Activated T-helper 1 cell treated with anti-CD3 and anti-CD28 coated beads, Interleukin-12 subunit alpha, Interleukin-12 subunit beta, Interleukin-2, Interleukin-4 antibody, amounts not matched to agents 30 ng/mL and 10 ng/mL and 1 ng/mL, durations not matched to agents 14 hours and 24 hours and 36 hours (primary cell): ENCODE measurements at places on chromosomes 13 and 19. TPM values are rescaled to one million over a fixed set of nuclear protein-coding genes. Genes with fewer than 3 reads are reported as not detected.

DNA sequence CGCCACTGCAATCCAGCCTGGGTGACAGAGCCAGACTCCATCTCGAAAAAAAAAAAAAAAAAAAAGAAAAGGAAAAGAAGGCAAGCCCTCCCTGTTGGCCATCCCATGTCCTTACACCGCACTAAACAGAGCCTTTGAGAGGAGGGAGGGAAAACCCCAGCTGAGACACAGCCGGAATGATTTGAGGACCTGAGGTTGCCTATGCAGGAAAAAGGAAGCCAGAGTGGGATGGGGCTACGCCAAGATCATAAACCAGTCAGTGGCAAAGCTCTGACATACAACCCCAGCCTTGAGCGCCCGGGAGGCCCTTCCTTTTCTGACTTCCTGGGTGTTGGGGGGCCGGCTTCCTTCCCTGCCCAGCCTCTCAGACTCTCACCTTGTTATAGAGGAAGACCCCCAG is 12.5 kb upstream of the CHERP start:
- no peak for DNase-seq

- DNase-seq = no peak
Observed at GRCh38 chr19:42197375-42197817, 20.1 kb downstream of the DEDD2 start.

DNA sequence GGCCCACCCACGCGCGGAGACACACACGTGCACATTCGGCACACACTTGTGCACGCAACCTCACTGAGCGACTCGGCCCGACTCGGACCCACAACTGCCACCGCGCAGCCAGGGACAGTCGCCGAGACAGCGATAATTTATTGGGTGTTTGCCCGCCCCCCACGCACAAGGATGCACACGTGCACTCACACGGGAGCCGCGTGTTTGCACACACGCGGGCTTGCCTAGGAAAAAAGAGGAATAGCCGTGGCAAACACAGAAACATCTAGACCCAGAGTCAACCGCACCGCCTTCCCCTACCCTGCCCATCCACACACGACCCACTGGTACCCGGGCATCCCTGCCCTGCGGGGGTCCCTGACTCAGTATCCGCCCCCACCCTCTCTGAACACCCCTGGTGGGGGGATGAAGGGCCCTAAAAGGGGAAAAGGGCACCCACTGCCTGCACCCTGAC is 1.1 kb upstream of the SSBP4 start:
- DNase-seq = no peak

DNA sequence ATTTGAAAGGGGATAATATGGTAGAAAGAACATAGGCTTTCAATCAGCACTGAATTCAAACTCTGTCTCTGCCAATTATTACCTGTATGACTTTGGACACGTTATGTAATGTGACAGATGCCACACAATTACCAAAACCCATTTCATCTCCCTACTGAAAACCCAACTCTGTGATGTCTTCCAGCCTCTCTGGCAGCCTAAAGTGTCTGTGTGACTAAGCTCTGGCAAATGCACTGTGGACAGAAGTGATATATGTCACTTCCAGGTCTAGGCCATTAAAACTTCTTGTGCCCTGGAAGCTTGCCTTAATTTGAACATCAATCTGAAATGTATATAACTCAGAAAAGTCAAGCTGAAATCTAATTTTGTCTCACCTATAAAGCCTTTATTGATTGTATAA is 552.0 kb downstream of the RFC3 start:
- DNase-seq = no peak

DNA sequence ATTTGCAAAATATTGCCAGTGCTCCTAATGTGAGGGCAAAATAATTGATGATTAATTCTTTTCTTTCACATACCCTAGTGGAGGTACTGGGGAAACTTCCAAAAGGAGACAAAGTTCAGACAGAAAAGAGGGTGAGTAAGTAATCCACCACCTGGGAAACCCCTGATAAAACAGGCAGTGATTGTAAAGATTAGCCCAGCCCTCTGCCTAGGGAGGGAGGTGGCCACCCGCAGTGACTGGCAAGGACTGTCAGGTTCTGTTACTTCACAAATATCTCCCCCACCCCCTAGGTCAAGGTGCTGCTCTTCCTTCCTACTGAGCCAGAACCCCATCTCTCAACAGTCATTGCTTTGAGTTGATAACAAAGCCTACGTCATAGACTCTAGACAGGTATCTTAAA is 239.7 kb downstream of the DNAJC15 start:
- no peak for DNase-seq

DNA sequence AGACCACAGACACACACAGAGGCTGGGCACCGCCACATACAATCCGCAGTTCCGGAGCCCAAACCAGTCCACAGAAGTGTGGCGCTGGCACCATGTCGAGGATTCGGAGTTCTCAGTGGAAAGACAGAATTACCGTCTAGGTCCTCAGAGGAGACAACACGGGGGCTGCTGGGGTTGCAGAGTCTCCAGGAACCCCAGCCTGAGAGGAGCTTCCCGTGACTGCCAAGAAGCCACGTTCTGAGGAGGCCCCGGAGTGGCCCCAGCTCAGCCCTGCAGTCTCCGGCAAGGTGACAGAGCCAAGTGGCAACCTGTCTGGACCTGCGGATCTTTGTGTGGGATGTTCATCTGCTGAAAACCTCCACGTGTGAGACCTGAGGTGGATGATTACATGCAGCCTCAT is 7.3 kb upstream of the ADPRHL1 start:
- no peak for DNase-seq

- no peak for DNase-seq
Observed at GRCh38 chr13:83065108-83065507, 817.2 kb downstream of the SLITRK1 start.

DNA sequence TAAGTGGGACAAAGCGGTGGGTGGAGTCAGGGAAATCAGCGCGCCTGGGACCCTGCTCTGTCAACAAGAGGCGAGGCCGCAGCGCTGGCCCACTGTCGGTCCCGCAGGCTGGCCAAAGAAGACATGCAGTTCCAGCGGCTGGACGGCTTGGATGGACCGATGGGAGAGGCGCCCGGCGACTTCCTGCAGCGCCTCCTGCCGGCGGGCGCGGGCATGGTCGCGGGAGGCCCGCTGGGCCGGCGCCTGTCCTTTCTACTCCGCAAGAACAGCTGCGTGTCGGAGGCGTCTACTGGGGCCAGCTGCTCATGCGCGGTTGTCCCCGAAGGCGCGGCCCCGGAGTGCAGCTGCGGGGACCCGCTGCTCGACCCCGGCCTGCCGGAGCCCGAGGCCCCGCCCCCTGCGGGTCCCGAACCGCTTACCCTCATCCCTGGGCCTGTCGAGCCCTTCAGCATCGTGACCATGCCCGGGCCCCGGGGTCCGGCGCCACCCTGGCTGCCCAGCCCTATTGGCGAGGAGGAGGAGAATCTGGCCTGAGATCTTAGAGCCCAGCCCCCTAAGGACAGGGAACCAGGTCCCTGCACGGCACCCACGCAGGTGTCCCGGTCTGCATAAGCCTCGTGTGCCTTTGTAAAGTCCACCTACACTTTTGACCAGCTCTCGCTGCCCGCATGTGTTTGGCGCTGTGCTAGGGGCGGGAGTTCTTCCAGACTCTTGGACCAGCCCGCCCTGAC is 6.1 kb downstream of the BEST2 start:
- DNase-seq = peak; percentile 68

DNA sequence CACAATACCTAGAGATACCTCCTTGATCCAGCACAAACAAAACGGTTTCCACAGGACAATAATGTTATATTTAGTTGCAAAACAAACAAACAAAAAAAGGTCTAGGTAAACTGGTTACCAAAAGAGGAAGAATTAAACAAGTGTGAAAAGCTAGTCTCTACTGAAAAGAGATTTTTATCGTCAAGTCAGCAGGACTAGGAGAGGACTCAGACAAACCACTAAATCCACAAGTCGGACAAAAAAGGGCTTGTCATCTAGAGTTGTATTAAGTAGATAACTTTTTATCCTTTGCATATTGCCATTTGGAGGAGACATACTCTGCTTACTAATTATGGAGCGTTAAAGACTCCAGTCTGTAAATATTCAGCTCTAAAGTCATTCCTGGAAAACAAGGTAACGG is 9.9 kb upstream of the KPNA3 start:
- DNase-seq = no peak

GRCh38 chr13:44930963-44931623 is 58.2 kb downstream of the NUFIP1 start:
- DNase-seq = no peak

DNA sequence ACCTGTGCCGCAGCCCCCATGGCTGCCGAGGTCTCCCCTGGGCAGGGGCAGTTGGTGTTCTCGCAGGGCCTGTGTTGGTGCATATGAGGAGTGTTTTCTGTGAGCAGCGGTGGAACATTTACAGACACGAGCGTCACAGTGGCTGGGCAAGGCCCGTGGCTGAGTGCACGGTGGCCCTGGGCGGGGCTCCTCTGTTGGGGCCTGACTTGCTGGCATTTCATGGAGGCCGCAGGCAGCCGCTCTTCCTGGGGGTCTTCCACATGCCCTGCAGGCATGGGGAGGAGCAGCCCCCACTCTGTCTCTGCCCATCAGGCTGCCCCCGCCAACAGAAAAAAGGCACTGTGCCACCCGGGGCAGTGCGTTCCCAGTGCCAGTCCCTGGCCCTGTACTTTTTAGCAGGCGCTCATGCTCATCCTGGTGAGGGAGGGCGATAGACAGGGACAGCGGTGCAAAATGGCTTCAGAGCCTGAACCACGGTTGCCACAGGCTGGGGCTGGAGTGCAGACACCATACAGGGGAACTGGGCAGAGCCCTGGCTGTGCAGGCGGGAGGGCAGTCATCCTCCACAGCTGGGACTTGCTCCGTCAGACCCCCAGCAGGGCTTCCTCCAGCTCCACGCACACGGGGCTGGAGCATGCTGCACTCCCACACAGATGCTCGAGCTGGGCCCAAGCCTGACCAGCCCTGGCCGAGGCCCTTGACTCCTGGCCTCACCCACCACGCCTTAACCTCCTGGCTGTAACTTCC is 23.5 kb downstream of the TFDP1 start:
- no peak for DNase-seq

DNA sequence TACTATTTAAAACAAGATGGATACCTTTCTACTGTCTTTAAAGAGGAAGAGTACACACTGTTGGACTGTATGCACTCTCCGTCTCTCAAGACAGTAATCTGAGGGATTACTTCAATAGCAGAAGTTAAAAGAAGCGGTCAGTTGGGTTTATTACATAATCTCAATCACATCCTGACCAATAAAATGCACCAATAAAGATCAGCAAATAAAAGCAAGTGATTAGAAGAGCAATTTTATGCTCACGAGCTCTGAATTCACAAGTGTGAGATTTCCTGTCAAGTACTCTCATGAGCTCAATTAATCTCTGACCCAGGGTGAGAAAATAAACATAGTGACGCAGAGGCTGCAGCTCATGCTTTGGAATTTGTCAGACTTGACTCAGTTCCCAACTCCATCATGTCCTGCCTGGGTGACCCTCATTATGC is 12.2 kb downstream of the ABCC4 start:
- no peak for DNase-seq

DNA sequence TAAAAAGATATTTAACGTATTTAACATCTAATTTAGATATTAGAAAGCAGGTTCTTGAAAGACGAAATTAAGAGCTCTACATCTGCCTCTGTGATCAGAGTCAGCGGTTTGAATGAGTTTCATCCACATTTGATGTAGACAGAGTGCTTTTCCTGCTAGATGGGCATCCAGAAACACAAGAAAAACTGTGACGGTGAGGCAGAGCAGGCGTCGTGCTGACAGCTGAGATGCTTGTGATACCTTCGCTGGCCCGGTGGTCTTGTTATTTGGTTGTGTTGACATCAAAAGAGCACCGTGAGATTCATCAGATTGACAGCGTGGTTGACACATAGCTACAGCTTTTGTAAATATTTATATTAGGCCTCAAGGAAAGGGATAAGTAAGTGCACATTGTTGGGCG is 399.1 kb downstream of the GPC5 start:
- no peak for DNase-seq

DNA sequence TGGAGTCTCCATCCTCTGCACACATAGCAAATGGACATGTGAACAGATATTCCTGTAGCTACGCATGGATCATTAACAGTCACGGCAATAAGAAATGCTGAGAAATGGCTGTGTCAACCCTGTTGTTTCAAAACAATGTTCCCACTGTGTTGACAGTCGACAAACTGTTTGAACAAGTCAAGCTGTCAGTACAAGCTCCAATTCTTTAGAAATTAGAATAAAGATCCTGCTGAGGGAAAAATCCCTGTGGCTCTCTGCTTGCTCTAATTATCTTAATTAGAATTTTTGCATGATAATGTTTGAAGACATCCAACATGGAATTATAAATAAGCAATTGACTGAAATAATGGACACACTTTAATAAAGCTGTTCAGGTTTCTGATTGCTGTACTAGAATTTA is 37.9 kb upstream of the CPB2 start:
- no peak for DNase-seq

- no peak for DNase-seq
Observed at GRCh38 chr19:35498220-35498619, 8.0 kb upstream of the KRTDAP start.

GRCh38 chr19:40141551-40141950 is 49.7 kb upstream of the MAP3K10 start:
- DNase-seq = no peak

DNA sequence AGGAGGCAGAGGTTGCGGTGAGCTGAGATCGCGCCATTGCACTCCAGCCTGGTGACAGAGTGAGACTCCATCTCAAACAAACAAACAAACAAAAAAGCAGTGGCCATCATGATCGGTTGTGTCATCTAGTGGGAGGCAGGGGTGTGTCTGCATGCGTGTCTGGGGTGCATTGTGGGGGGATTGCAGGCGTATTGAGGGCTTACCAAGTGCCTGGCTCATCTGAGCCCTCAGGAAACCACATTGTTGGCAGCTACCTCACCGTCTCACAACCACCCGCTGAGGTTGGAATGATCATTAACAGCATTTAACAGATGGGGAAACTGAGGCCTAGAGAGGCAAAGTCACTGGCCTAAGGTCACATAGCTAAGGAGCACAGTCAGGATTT is 30.5 kb downstream of the NFIC start:
- no peak for DNase-seq

DNA sequence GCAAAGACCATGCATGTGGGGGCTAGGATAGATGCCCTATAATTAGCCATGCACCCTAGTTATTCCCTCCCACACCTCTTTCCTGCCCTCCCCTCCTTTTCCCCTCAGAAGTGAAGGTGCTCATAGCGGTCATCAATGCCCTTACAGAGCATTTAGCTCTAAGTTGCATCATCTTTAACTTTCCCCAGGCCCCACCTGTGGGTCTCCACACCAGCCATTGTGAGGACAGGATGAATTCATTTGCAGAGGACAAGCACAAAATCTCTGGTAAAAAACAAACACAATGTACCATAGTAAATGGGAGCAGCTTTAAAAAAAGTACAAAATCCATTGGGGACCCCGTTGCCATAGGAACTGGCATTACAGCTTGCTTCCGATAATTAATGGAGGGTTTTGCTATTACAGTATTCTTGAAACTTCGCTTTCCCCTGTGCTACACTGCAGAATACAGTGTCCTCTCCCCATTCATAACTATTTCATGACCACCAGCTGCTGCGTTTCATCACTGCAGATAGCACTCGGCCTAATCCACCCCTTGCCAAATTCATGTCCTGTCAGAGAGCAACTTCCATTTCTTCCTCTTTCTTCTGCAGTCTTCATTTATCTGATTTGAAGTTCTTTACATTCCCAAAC is 110.5 kb downstream of the ZDHHC20 start:
- DNase-seq = no peak

GRCh38 chr13:42275506-42275905 is 3.6 kb downstream of the AKAP11 start:
- no peak for DNase-seq

Gene DENND1C
- 68.4 and 75.6 TPM in 2 replicates for total RNA-seq

Gene PNPLA6
- 131 and 136 TPM in 2 replicates for total RNA-seq

Gene CD37
- 129 and 138 TPM in 2 replicates for total RNA-seq

Gene KLHL1
- total RNA-seq = not detected in 2 replicates

Gene RPS16
- 2,440 and 2,532 TPM in 2 replicates for total RNA-seq

Gene FGF22
- total RNA-seq = not detected in 2 replicates
